ENCODE measurements at places on chromosomes 16 and 17.

DNA sequence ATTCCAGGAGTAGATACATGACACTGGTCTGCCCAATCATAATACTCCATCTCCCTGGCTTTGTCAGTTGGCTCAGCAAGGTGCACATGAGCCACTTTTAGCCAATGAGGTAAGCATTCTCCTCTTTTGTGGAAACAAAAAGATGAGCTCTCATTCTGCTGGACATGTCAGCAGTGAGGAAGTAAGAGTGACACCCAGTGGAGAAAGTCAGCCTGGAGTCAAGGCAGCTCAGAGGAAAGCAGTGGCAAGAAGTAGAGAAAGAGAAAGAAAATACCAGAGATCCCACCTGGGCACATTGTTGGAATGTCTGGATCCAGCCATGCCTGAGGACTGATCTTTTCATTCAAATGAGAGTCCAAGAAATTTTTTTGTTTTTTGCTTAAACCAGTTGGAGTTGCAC lies 496.9 kb upstream of the C16orf82 start:
- DNase-seq: no peak

- DNase-seq: no peak
Measured at GRCh38 chr17:42708588-42708987, 26.3 kb downstream of the CNTNAP1 start.

GRCh38 chr16:66508248-66508913 lies 41.5 kb downstream of the TK2 start:
- no peak for DNase-seq

DNA sequence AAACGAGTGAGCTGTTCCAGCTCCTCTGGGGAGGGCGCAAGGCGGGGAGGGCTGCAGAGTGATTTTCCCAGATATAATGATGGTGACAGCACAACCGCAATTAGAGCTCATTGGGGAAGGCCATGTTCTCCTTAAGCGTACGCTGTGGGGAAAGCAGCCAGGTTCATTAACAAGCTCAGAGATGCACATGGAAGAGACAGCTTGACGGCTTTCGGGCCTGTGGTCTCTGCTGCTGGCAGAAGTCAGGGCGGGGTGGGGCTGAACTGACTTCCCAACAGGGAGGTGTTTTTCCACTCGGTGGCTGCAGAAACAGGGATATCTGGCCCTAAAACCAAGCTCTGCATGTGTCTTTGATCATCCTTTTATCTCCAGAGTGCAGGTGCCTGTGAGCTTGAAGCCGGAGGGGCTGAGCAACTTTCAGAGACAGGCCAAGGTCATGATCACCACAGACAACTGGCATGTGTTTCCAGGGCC lies 24.0 kb upstream of the CACNG1 start:
- no peak for DNase-seq

GRCh38 chr16:88617268-88618031 lies 20.9 kb upstream of the IL17C start:
- DNase-seq: no peak

DNA sequence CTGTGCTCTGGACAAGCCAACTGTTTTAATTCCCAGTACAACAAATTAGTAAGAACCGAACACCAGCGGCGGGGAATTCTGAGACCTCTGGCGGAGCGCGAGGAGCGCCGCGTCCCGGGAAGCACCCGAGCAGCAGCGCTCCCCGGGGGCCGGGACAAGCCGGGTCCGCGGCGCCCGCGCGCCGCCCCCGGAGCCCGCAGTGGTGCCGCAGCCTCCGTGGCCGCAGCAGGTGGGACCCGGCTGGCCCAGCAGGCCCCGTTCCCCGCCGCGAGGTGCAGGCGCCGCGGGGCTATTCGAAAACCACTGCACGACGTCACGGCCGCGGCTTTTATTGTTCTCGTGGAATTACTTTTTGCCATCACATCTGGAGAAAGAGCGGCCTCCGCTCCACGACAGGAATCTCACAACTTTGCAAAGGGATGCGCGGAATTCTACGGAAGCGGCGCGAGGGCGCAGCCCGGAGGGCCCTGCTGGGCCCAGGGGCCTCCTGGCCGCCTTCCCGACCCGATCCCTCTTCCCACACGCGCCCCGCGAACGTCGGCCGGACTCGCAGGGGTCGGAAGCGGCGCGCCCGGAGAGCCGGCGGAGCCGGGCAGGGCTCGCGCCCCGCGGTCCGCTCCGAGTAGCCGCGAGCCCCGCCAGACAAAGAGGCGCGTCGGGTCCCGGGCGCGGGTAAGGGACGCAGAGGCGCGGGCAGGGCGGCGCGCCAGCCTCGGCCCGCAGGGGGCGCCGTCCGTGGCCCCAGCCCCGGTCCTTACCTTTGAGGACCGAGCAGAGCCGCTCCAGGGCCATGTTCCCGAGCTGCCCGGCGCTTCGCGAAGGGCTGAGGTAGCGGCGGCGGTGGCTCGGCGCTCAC lies 696 bp downstream of the NETO2 start:
- DNase-seq: peak; percentile 84

- no peak for DNase-seq
Measured at GRCh38 chr16:14275934-14276333, 204.8 kb downstream of the MRTFB start.

GRCh38 chr17:2264067-2264860 lies 39.3 kb downstream of the SMG6 start:
- no peak for DNase-seq

- DNase-seq: no peak
Measured at GRCh38 chr17:73498886-73499554, 145.2 kb downstream of the SDK2 start.

DNA sequence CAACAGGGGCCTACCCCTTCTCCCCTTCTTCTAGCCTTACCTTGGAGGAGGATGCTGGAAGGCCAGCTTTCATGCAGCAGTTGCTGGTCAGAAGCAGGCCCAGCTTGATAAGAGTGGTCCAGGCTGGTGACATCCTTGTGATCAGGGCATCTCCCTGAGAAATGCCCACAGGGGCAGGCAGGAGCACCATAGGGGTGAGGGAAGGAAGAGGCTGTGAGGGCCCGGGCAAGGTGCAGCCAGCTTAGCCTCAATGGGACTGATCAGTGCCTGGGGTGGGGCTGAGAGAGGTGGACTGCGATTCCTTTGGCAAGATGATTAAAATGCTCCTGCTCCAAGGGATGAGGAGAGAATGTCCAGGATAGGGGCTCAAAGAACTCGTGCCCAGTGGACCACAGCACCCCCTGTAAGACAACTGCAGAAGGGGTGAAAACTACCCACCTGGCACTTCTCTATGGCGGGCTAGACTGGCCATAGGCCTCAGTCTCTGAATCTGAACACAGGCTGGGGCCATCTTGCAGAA lies 9.5 kb upstream of the GALK1 start:
- no peak for DNase-seq

DNA sequence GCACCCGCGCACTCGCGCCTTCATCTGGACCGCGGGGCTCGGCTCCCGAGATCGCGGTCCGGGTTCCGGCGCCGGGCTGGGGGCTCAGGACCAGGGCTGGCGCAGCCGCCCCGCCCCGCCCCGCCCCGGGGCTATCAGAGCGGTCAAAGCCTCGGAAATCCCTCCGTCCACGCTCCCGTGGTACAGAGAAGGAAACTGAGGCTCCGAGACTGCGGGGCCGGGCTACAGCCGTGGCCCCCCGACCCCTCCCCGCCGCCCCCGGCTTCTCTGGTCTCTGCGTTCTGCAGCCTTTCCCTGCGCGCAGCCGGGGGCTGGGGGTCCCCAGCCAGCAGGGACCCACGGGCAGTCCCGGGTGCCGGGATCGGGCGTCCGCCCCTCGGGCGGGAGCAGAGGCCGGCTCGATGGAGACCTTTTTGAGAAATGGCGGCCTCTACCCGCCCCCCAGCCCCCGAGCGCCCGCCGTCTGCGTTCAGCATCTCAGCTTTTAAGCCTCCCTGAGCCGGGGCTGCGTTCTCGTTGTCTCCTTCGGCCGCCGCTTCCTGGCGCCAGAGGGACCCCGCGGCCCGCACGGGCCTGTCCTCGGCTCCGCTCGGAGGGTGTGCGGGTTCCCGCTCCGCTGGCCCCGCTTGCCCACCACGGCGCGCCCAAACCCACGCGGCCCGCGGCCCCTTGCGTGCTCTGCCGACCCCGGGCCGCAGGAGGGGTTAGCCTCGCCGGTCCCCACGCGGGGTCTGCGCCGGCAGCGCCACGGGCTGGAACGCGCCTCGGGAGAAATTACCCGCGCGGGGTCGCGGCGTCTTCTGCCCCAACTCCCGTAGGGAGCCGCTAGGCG lies 1.5 kb upstream of the NPTX1 start:
- DNase-seq: no peak

DNA sequence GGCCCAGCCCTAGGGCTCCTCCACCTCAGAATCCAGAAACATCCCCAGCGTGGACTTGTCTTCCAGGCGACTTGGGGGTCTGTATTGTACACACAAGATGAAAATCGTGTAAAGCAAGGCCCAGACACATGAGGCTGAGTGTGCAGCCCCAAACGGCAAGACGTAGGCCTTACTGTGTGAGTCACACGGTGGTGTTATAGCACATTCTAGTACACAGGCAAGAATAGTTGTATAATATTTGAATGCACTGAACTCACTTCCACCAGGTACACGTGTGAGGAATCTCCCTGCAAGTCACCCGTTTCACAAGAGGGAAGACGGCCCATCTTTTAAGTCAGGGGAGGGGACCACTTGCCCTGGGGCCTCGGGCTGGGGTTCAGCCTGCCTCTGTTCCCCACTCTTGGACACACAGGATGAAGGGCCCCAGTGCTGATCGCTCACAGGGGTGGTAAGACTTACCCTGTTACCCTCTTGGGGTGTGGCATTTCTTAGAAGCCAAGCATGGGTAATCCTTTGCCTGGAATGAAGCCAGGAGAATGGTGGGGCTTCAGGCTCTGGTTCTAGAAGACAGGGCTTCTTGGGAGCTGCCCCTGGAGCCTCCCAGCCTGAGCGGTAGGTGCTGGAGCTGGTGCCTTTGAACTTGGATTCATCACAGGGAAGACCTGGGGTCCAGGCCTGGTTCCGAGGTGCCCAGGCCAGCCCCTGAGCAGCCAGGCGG lies 71.3 kb downstream of the SREBF1 start:
- DNase-seq: no peak

DNA sequence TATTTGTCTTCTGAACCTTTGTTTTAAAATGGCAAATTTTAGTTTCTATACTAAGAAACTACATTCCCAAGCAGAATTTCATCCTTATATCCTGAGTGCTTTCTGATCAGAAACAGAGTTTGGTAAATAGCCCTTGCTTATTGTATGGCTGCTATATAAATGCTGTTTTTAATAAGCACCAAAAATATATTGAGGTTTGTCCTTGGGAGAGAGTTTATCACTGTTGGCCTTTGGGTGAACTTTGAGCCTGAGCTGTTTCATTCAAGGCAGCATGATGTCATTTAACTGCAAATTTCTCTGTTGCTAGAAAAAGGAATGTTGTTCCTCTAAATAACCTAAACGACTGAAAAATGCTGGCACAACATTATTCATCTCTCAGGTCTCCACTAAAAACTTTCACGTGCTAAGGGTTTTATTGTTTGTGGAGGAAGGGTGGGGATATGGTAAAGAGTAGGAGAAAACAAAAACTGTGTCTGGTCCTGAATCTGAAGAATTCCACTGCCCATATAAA lies 334.3 kb upstream of the TBX2 start:
- DNase-seq: no peak

DNA sequence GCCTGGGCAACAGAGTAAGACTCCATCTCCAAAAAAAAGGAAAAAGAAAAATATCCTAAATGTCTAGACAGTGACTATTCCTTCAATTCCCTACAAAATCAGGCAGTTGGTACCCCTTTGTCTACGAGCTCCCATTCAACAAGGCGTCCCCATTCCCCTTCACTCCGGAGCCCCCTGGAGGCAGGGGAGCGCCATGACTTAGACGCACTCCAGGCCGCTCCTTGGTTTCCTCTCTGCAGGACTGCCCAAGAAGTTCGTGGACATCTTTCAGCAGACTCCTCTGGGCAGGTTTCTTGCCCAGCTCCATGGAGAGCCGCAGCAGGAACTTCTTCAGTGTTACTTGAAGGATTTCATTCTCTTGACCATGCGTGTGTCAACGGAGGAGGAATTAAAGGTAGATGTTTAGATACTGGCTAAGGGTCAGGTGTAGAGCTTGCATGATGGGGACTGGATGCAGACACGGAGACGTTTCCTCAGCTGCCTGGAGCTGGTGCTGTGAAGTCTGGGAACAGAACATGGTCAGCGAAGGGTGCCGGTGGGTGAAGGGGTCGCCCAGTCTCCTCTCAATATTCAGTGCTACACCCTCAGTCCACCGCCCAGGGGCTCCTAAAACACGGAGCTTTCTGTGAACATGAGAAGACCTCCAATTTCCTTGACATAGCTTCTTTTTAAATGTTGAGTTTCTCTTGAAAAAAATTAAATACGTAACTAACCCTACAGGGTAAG lies 53.3 kb upstream of the ENDOV start:
- DNase-seq: no peak

DNA sequence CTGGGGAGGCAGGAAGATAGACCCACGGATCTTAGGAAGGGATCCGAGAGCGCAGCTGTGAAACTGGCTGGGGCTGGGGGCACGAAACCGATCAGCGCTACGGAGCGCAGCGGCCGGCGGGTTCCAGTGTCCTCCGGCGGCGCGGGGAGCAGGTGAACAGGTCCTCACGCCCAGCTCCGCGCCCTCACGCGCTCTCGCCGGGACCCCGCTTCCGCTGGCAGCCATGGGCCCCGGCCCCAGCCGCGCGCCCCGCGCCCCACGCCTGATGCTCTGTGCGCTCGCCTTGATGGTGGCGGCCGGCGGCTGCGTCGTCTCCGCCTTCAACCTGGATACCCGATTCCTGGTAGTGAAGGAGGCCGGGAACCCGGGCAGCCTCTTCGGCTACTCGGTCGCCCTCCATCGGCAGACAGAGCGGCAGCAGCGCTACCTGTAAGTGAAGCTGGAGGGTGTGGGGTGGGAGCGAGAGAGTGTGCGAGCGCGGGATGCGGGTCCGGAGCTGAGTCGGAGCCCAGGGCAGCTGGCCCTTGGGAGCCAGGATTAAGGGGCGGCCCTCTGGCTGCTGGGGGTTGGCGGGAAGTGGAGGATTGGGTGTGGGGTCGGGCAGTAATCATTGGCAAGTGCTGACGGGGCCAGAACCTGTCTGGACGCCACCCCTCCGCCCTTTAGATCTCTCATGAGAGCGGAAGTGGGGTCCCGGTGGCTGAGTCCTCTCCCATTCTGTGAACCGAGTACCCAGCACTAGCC lies 479 bp downstream of the ITGA3 start:
- DNase-seq: peak; percentile 85

DNA sequence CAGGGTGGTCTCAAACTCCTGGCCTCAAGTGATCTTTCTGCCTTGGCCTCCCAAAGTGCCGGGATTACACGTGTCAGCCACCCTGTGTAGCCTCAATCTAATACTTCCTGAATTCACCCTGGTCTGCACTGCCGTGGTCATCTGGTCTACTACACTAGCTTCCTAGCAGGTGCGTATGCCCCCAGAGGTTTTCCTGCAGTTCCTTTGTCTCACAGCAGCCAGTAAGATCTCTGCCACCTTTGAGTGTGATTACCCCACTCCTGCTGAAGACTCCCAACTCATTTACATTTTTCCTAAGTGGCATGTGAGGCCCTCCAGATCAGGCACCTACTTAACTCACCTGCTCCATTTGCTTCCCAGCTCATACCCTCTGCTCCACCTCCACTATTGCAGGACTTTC lies 5.1 kb upstream of the DDX19A start:
- no peak for DNase-seq

- DNase-seq: peak; percentile 91
Measured at GRCh38 chr17:41966463-41967140, at the start of gene CNP. Gene CNP (plus strand): TSS chr17:41966795. CDS start chr17:41966885, 90 bp downstream.
